SHP77 treated with DMSO at 0.1 percent for 48 hours (cell line): ENCODE measurements at places on chromosomes 4 and X.

GRCh38 chr4:91170768-91171167 is 1043.6 kb downstream of the CCSER1 start:
- no peak for DNase-seq

DNA sequence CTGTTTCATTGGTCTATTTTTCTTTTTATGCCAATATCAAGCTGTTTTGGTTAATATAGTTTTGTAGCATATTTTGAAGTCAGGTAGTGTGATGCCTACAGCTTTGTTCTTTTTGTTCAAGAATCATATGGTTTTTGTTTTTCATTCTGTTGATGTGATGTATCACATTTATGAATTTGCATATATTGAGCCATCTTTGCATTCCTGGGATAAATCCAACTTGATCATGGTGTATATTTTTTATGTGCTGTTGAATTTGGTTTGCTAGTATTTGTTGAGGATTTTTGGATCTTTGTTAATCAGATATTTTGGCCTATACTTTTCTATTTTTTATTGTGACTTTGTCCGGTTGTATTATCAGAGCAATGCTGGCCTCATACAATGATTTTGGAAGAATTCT is 74.8 kb downstream of the GPAT3 start:
- no peak for DNase-seq

- DNase-seq, result no peak
These were observed 111.5 kb downstream of the AFAP1 start for GRCh38 chr4:7828011-7828720.

GRCh38 chrX:153776120-153776599 is 4.7 kb upstream of the SRPK3 start:
- DNase-seq, result no peak

- DNase-seq, result no peak
These were observed 207.3 kb upstream of the CXorf51B start for GRCh38 chrX:146602246-146602645.

DNA sequence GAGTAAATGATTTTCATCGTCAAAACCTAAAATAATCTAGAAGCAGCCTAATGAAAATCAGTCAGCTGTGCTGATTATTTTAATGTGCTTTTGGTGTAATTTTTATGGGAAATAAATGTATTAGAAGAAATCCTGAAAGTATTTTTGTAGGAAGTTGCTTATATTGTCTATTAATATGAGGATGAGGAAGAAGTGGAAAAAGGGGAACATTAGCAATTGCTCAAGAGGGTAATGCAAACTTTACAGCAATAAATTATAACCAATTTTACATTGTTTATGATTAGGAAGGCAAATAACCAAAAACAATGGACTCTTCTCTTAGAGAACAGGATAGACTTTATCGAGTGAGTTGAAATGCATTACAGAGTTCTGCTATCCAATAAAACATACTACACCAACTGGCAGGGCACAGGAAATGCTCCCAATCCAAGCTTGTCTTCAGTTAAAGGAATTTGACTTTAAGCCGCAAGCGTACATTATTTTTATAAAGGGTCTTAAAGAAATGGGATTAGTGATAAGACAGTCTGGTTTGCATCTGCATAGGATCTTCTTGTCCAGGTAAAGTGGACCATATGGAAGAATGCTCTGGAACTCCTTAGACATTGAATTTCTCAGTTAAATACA is 374.8 kb downstream of the PDGFC start:
- no peak for DNase-seq

DNA sequence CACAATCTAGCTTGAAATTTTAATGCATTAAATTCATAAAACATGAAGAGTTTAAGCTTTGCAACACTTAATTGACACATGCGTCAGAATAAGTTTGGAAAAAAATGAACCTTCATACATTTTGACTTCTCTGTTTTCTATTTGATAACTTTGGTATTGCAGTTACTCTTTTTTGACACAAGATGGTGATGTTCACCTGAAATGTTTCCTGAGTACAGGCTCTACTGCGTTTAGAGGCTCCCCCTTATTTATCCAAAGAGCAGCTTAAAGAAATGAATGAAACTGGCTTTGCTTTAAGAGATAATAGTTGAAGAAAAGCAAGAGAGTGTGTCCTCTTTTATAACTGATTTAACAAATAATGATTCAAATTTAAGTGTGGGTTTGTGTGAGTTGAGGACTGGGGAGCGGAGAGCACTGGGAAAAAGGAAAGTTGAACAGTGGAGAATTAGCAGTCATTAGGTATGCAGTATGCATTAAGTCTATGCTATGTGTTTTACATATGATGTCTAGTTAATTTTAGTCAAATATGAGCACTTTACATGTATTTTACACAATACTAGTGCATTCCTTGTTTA is 180.6 kb upstream of the NUDT6 start:
- no peak for DNase-seq

DNA sequence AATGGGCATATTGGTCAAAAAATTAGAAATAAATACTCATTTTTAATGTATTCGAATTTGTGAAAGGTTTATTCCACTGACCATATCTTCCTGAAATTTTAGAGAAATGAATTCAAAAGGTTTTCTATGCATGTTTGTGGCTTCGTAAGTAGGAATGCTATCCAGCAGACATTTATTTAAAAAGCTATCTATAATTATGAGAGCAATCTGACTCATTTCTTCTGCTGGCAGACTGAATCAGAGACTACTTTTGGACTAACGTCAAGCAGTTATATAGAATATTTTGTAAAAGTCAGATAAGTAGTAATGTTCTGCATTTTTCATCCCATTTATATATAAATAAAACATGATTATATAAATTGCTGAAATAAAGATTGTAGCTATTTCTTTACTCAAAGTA is 125.0 kb downstream of the SPCS3 start:
- no peak for DNase-seq

GRCh38 chrX:83529950-83530349 is 21.9 kb downstream of the POU3F4 start:
- no peak for DNase-seq

GRCh38 chrX:132409780-132410556 is 78.9 kb downstream of the MBNL3 start:
- DNase-seq, result no peak

- DNase-seq, result no peak
These were observed 37.0 kb upstream of the SMIM31 start for GRCh38 chr4:164716901-164717300.

GRCh38 chrX:135484641-135485289 is 35.7 kb upstream of the INTS6L start:
- DNase-seq, result no peak

GRCh38 chr4:188046657-188047056 is 51.1 kb downstream of the ZFP42 start:
- DNase-seq, result no peak
